ENCODE measurements at places on chromosomes 2 and 18.

DNA sequence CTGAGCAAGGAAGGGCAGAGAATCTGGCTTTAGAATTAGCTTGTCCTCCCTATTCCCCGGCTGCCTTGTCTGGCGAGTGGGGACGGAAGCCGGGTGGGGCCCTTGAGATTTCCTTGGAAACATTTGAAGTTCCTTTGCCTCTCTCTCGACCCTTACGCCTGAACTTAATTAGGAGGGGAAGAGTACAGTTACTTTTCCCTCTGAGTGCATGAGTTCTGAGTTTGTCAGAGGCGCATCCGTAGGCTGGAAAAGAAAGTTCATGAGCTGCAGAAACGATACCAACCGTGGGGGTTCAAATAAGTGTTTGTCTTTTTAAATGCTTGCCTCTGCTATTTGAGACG, 468 bp downstream of the PIKFYVE start:
- DNase-seq, result no peak

GRCh38 chr2:219486380-219486959, 12.2 kb upstream of the GMPPA start:
- no peak for DNase-seq

GRCh38 chr2:181780657-181781056, 100.3 kb upstream of the NEUROD1 start:
- no peak for DNase-seq

DNA sequence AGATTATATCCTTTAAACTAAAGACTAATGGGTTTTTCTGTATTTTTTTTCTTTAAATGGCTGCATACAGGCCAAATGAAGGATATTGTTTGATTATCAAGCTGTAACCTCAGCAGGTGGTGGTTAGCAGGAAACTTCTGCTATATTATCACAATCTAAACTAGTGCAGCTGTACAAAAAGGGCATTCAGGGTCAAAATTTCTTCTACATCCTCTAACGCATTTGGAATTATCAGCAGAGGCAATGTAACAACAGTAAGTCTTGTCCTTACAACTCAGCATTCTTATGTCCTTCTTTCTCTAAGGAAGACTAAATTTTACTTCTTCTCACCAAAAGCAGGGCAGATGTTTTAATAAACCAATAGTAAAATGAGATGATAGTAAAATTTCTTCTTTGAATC, 135.8 kb upstream of the FN1 start:
- no peak for DNase-seq

DNA sequence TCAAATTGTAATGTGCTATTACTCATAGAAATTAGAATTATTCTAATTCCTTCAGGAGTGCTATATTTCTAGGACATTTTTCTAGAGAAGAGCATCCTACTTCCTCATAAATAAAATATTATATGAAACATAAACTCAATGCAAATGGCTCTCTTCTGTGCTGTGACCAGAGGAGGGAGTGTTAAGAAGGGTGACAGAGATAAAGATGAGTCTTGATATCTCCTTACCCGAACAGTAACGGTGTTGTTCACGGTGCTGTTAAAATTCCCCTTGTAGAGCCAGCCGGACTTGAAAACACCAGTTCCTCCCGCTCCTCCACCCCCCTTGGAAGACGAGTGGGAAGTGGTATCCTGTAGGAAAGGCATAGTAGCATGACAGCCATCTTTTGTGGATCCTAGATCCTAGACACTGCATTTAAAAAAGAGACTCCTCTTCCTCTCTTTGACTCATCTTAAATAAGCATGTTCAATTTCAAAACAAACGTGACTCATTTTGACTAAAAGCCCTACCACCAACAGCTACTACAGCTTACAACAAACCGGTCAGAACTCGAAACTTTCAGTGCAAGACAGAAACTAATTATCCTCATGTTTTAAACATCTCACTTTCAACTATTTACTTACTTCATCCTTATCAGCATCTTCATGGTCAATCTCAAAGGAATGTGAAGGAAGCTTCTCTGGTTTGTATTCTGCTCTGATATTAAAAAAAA, 156.3 kb downstream of the DOCK10 start:
- DNase-seq, result no peak

- no peak for DNase-seq
Observed at GRCh38 chr18:79523206-79523735, 127.5 kb downstream of the NFATC1 start.

DNA sequence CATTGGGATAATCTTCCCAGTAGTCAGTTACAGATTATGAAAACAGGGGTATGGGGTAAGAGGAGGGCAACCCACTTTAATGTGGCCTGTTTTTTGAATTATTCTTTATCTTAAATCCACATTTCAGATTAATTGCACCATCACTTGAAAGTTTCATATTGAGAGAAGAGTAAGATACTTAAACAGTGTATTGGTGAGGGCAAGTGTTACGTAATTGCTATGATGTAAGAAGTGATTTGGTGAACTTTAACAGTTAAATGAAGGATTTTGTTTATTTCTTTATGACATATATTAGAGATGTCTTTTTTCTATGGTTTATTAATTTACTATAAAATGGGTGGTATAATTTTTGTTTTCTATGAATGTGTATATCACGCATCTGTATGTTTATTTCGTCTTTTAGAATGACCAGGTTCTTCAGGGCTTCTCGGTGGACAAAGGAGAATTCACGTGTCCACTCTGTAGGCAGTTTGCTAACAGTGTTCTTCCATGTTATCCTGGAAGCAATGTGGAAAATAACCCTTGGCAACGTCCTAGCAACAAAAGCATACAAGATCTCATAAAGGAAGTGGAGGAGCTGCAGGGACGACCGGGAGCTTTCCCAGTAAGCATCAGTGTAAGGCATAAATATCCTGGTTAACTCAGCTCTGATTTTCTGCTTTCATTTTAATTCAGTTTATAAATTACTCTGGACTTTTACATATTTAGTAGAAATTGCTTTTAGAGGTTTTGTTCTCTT, 171.2 kb upstream of the MYO3B start:
- DNase-seq, result no peak
